ENCODE measurements at places on chromosomes 13 and 19.

DNA sequence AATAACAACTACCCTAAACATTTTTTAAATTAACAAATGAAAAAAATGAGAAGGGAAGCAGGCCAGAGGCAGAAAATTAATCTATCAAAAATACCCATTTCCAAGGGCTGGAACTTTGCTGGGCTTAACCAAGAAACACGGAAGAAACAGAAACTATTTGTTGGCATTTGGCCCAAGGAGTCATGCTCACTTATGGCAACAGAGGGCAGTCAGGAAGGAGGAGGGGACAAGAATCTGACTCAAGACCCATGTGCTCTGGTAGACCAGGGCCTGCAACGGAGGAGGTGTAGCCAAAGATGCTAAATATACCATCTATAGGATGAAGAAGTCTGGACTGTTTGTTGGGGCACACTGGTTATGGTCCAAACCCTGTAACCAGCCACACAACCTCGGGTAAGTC is 496.7 kb downstream of the COG6 start:
- peak; percentile 91 for DNase-seq

DNA sequence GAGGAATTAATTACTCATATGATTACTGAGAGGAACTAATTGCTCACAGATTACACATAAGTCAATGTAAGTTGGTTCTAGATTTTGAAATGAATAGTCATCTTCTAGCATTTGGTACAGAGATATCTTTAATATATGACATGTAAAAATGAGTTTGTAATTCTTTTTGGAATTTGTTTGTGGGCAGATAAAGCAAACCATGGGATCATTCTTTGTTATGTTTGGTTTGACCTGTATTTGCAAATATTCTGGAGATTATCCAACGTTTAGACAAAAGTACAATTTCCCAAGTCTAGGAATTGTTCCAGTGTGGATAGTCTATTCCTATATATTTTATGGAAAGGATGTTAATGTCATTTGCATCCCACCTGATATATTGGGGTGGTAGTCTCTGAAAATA is 309.6 kb upstream of the EDNRB start:
- no peak for DNase-seq

DNA sequence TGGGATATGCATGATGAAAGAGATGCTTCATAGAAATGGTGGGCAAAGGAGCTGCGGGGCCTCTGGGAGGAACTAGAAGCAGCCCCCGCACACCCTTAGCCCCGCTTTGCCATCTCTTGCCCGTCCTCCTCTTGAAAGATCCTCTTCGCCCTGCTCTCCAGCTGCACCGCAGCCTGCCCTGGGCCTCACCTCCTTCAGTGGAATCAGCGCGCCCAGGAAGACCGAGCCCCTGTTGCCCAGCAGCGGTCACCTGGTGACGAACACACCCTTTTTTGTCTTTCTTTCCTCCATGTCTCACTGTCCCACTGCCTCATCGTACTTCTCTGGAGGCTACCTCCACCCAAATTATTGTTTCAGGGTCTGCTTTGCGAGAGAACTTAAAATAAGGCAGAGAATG is 807.6 kb downstream of the UQCRFS1 start:
- no peak for DNase-seq

- no peak for DNase-seq
These were observed 81.2 kb downstream of the STARD13 start for GRCh38 chr13:33204130-33204927.

DNA sequence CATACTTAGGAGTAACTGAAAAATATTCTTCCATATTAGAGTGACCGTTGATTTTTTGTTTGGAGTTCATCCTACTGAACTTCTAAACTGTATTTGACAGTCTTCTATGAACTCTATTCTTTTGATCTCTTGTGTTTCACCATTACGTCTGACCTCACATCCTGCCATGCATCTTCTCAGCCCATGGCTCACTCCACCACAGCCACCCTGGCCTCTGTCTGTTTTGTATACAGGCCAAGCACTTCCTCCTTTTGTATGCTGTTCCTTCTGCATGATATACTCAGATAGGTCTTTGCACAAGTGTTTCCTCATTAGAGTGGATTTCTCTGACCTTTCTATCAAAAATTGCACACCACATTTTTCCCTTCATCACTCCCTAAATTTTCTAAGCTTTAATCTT is 119.9 kb downstream of the MAB21L1 start:
- peak; percentile 56 for DNase-seq

DNA sequence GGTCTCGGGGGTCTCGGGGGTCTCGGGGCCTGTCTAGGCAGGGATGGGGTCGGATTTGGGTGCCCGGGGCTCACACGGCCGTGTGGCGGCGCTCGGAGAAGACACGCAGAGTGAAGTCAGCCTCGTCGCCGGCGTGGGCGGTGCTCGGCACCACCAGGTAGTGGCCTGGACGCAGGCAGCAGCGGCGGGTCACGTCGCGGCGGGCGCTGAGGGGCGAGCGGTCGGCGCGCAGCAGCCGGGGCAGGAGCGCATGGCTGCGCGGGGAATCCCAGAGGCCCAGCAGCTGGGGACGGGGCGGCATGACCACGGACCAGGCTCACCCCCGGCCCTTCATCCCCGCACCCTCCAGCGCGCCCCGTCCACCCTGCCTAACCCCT is 8.2 kb downstream of the CAPN12 start:
- no peak for DNase-seq

- DNase-seq = no peak
These were observed 557.2 kb downstream of the DCT start for GRCh38 chr13:93922063-93922855.

- peak; percentile 97 for DNase-seq
These were observed 43.5 kb upstream of the NPAS1 start for GRCh38 chr19:46975925-46976782.

DNA sequence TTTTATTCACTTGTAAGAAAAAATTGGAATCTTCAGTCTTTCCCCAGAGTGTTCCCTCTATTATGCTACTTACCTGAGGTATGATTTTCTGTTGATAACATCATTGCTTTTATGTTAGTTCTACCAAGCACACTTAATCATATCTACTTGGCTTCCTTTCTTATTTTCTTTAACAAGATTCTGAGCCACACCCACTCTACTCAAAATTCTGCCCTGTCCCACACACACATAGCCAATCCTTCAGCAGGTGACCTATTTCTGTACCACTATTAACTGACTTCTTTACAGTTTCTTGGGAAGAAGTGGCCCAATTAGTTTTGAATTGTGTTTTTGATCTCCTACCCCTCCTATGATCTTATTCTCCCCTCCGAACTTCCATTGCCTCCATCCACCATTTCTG is 215.7 kb downstream of the PCDH9 start:
- no peak for DNase-seq

GRCh38 chr13:30572859-30573275 is 44.9 kb upstream of the USPL1 start:
- peak; percentile 15 for DNase-seq

DNA sequence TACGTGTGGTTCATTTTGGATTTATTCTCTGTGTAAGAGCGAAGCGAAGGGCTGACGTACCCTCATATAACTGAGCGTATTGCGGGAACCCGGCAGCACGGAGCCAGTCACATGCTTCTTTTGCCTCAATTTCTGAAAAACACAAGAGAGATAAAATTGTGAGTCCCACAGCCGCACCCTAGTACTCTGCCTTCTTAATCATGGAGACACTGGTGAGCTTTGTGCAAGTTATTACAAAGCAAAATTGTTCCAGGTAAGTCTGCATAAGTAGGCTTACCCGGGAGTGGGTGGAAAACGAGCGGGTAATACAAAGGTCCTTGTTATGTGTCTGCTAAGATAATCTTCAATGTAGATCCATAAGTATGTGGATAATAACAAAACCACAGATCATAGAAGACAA is 118.1 kb downstream of the STARD13 start:
- no peak for DNase-seq

DNA sequence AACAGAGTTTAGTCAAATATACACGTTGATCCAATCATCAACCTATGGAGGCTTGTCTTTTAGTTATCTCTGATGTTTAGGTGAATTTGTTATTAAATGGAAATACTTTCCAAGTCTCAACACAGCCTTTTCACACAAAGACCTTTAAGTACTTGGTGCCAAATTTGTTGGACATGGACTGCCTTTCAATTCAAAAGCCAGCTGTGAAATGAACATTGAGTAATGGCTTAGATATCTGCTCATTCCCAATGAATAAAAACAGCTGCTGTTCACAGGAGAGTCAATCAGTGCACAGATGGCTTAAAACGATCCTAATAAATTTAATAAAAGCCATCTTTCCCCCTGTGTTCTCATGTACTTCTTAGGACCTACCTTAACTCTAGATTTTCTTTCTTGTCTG is 19.9 kb upstream of the DHRS12 start:
- DNase-seq = no peak

DNA sequence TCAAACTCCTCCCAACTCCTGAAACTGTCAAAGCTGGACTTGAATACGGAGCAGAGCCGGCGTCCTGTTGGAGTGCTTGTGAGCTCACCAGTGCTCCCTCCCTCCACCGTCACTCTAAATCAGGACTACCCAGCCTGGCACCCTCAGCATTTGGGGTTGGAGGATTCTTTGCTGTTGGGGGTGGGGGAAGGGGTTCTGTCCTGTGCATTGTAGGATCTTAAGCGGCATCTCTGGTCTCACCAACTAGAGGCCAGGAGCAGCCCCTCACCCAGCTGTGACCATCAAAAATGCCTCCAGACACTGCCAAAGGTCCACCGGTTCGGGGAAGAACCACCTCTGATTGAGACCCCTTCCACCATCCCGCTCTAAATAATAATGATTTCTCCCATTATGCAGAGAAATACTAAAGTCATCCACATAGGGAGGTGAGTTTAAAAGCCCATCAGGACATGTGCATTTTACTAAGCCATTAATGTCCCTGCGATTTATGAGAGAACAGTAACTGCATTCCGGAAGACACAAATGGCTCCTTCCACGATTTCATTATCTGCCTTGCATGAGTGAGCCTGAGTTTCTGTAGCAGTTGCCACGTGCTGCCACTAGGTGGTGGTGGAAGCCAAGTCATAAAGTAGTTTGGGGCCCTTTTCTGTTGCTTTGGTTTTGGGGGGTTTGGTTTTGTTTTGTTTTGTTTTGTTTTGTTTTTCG is 16.1 kb upstream of the USP29 start:
- DNase-seq = peak; percentile 5

GRCh38 chr13:79907527-79907926 is 426.6 kb downstream of the NDFIP2 start:
- no peak for DNase-seq

- no peak for DNase-seq
These were observed 712.7 kb downstream of the UQCRFS1 start for GRCh38 chr19:28500296-28500695.

- DNase-seq = no peak
These were observed 304.9 kb upstream of the NBEA start for GRCh38 chr13:34637138-34637537.

DNA sequence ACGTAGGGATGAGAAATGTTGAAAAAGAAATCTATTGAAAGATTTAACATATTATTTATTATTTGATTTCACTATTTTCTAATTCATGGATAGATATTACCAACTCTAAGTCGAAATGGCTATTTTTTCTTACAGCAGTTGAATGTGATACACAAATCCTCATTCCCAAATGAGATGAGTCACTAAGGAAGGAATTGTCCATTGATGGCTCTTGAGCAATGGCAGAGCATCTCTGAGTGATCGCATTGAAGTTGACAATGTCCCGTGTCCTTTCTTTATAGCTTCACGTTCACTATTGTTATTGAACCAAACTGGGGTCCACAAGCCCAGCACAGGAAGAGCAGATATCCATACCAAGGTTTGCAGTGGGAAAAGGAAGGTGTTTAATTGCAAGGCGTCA is 648.3 kb upstream of the SPRY2 start:
- no peak for DNase-seq

GRCh38 chr19:14113762-14114414 is 3.7 kb downstream of the PRKACA start:
- no peak for DNase-seq

DNA sequence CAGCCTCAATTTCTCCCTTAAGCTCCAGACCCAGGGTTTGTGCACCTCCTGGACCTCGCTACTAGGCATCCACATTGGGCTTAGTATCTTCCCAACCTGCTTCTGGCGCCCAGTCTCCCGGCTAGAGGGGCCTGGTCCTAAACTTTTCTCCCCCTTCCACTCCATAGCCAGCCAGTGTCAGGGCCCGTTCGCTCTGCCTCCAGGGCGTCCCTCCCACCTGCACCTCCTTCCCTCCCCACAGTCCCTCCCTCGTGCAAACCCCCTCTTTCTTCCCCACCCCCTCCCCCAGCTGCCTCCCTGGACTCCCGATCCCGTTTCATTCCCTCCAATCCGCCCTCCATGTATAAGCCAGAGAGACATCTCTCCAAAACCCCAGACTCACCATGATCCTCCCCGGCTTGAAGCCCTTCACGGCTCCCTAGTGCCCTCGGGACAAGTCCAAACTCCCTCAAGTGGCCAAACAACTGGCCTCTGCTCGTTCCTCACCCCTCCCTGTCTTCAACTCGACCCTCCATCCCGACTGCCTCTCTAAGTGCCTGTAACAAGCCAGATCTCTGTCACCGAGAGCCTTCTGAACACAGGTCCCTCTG is 997 bp upstream of the SAMD4B start:
- no peak for DNase-seq
